HCT116 (cell line): ENCODE measurements at places on chromosomes 3 and 15.

DNA sequence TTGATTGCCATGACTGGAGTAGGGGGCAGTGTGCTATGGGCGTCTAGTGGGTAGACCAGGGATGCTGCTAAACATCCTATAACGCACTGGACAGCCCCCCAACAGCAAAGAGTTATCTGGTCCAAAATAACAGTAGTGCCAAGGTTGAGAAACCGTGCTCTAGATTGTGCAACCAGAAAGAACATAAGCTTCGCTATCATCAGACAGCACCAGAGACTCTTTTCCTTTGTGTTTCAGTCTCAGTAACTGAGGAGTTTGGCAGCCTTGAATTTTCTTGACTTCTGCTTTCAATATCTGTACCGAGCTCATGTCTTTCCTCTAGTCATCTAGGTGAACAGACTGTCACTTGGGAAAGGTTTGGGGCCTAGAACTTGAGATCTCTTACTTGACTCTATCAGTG, 8.8 kb downstream of the ARID3B start:
- DNase-seq: no peak

DNA sequence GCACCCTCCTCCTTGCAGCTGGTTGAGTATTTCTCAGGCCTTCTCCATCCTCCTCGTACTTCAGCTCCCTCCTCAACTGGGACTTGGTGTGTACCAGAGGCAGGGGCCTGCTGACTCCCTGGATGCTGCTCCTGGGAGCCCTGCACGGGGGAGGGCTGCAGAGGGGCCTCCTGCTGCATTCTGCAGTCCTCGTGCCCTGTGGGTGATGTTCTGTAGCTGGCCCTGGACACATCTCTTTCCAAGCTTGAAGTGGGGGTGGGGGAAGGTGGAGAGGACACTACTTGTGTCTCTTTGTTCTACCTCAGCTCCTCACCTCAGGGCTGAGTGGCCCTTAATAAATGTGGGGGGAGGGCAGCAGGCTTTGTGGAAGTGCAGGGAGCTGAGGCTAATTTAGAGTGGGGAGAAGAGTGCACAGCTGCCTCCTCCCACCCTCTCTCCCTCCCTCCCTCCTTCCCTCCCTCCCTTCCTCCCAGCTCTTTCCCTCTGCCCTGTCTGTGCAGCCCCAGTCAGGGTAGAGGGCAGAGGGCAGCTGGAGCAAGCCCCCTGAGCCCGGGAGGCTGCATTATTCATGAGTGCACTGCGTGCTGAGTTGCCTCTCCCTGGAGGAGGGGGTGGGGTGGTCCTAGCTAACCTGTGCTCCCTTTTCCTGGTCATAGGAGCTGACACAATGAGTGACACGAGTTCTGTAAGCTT, 3.7 kb upstream of the GRM2 start:
- DNase-seq: no peak

- DNase-seq: no peak
Measured at GRCh38 chr3:58190882-58191281, 19.9 kb downstream of the DNASE1L3 start.

- no peak for DNase-seq
Measured at GRCh38 chr15:84697236-84697990, 18.5 kb downstream of the SEC11A start.

DNA sequence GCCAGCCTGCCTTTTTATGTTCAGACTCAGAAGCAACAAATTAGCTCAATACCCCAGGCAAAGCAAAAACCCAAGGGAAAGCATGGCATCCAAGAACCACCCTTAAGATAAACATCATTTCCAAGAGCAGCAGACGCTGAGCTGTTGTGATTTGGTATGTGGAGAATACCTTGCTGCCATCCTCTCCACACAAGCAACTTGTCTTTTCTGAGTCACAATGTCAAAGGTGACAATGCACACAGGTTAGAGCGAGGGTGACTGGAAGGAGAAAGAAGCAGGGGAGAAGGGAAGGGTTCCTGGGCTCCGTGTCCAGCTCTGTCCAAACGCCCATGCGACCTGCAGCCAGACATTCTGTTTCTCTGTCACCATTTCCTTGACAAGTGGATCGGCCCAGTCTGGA, 6.0 kb downstream of the PCSK6 start:
- no peak for DNase-seq

DNA sequence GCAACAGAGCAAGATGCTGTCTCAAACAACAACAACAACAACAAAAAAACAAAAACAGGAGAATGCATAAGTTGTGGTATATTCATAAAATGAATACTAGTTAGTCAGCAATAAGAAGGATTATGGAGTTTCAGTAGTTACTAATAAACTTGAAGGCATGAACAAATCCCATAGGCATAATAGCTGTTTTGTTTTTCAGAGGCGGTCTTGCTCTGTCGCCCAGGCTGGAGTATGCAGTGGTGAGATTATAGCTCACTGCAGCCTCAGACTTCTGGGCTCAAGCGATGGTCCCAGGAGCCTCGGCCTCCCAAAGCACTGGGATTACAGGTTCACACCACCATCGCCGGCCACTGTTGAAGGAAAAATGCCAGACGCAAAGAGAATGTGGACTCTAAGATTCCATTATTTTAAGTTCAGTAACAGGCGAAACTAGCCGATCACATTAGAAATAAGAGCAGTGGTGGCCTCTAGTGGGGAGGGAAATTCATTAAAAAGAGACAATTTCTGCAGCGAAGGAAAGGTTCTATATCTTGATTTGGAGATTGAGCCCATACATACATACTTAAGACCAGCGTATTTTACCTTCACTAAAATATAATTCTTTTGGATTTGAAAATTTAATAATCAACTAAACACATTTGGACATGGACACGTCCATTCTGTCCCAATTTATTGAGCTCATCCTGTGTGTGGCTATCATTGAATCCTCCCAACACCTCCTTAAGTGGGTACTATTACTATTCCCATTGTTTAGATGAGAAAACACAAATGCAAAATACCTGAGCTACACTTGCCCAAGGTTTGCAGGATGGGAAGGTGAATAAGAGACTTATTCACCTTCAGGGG, 27.4 kb upstream of the HDAC11 start:
- peak; percentile 31 for DNase-seq

DNA sequence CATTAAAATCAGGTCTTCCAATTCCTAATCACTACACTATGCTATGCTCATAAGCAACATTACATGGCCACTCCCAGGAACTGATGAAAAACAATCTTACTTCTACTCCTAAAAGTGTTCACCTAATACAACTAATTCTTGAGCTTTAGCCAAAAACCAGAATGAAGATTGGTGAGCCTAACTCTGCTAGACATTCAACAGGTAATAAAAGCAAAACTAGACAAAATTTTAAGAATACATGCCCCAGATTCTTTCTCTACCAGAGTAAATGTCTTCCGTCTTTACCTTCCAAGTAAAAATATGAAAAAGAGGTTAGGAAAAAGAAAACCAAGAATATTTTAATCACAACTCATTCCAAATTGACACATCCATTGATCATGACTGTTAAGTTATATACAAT, 31.3 kb downstream of the ATP13A3 start:
- DNase-seq: no peak

DNA sequence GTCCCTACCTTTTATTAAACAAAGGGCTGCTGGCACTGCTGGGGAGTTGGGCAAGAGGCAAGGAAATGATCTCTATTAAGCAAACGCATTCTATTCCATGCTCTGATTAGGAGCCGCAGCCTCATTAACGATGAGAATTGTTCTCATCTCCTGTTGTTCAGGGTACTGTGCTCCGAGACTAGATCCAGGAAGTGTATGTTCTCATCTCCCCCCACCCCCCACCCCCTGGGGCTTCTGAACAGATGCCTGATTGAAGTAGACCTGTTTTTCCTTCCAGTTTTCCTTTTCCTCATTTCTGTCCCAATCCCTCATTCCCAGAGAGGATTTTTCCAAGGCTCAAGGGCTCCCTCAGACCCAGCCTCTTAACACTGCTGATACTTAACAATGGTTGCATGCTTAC, 81.6 kb upstream of the FEZF2 start:
- DNase-seq: no peak

DNA sequence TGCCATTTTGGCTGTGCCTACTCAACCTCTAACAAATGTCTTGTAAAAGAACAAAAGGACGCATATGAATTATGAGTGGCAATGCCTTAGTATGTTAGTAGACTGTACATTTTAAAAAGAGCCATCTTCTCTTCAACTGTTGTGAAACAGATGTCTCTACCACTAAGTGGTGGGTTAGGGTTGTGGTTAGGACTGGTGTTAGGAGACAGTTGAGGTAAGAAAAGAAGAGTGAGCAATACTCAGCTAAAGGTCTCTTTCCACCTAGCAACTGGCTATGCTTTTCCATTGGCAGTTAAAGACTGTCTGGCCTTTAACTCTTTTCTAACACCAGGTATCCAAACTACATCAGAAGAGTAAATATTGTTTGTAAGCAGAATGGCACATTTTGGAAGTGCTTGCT, 221.7 kb upstream of the TBC1D5 start:
- no peak for DNase-seq

DNA sequence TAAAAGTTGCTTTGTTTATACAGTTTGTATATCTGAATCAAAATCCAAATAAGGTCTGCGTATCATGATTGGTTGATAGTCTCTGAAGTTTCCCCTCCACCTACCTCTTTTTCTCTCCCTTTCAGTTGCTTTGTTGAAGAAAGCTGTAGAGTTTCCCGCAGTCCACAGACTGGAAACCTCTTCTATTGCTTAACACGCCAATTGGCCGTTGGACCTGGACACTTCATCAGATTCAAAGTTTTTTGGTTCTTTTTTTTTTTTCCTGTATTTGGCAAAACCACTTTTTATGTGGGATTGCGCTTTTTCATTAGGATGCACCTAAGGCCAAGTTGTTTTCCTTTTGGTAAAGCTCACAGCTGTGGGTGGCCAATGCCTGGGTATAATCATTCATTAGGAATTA, 14.5 kb upstream of the TM4SF1 start:
- no peak for DNase-seq

DNA sequence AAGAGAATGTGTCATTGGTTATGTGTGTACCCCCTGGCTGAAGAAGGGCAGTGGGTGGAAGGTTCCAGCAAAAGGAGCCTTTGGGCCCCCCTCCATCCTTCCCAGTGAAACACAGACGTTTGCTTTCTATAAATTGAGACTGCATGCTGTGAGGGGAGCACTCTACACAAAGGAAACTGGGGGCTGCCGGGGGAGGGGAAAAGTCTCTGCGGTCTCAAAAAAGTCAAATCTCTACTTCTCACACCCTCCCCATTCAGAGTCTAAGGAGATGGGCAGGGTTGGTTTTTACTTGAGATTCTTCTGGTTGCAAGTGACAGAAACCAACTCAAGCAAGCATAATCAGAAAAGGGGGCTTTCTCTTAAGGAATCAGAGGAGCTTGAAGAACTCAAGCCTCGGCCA, 50.1 kb upstream of the TLE3 start:
- no peak for DNase-seq

DNA sequence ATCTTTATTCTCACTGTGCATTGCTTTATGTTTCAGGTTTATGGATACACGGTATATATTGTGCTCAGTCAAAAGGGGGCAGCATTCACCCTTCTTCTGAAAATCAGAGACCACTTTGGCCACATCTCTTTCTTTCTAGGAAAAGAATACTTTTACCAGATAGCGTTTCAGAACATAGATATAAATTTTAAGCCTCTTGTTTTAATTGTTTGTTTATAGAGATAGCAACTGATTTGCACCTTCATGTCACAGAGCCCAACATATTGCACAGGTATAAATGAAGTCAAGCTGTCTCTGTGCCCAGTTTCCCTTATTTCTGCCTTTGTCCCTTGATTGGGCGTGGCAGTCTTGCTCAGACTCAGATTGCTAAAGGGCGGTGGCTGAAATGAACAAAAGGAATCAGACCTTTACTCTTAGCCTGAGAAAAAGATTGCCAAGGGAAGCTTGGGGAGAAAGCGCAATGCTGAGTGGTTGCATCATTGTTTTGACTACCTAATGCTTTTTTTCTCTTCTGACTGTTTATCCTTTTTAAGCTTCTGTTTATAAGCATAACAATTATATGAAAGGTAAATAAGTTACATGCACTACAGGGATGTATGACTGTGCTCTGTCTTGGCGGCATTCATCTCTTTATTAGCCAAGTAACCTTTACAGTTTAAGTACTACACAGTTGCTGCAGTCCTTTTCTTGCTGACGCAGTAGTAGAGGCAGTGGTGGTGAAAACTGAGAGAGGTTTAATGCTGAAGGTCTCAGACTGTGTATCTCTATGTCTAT, 70.8 kb upstream of the ZBTB20 start:
- DNase-seq: peak; percentile 42

GRCh38 chr15:74108111-74108510, 22.3 kb upstream of the ISLR2 start:
- DNase-seq: no peak

- no peak for DNase-seq
Measured at GRCh38 chr15:93043621-93044300, 45.2 kb downstream of the RGMA start.

DNA sequence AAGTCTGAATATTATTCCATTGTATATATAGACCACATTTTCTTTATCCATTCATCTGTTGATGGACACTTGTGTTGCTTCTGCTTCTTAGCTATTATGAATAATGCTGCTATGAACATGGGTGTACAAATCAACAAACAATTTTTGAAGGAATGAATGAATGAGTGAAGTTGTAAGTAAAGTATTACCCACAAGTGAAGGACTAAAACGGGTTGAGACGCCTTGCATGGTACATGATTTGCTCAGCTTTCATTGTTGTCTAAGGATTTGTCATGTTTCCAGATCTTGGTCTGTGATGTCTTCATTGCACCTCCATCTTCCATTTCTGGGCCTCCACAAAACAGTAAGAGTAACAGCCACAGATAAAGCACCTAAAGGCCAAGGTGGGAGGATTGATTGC, 20.5 kb downstream of the IFT122 start:
- no peak for DNase-seq

GRCh38 chr15:94411285-94411684, 179.9 kb downstream of the MCTP2 start:
- no peak for DNase-seq
